Stimulated activated CD8-positive, alpha-beta memory T cell treated with anti-CD3 and anti-CD28 coated beads, Interleukin-2, amount 100 ng/mL, for 1 hour (primary cell): ENCODE measurements at places on chromosomes 11 and 22.

- DNase-seq, result no peak
Measured at GRCh38 chr11:23755769-23756168, 741.1 kb upstream of the LUZP2 start.

GRCh38 chr11:100010393-100010792 is 676.7 kb upstream of the ARHGAP42 start:
- no peak for DNase-seq

DNA sequence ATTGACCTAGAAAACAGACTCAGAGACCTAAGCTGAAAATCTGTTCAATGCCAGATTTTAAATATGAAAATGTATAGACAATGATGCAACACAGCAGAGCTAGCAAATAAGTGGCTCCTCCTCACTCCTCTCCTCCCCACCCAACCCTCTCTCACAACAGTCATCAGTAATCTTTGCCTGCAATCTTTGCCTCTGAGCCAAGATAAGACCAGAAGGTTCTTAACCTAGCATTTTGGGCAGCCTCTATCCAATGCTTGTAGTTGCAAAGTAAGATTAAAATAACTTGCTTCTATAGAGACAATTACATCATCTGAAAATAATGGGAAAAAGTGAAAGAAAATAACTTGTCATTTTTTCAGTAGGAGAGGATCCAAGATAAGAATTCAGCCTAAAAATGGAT is 117.3 kb downstream of the PARVA start:
- DNase-seq, result no peak

DNA sequence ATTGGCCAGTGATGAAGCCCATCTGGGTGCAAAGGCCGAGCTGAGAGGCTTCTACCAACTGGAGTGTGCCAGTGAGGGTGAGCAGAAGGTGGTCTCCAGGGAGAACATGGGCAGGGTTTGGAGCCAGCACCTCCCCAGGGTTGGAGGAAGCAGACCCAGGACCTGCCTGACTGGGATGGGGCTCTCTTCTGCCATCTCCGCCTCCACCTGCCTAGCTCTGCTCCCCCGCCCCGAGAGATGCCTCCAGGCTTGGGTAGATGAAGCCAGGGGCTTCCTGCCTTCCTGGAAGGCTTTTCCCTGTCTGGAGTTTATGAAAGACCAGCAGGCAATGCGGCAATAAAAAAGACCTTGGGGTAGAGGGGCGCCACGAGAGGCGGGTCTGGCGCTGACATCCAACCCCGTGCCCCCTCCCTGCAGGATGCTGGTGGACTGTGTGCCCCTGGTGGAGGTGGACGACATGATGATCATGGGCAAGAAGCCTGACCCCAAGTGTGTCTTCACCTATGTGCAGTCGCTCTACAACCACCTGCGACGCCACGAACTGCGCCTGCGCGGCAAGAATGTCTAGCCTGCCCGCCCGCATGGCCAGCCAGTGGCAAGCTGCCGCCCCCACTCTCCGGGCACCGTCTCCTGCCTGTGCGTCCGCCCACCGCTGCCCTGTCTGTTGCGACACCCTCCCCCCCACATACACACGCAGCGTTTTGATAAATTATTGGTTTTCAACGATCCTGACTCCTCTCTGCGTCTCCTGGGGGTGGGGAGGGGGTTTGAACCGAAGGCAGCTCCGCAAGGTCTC is 3.3 kb downstream of the SELENOM start:
- no peak for DNase-seq
